Stimulated activated CD8-positive, alpha-beta memory T cell treated with anti-CD3 and anti-CD28 coated beads, Interleukin-4, amount 100 ng/mL, for 48 hours (primary cell): ENCODE measurements at places on chromosomes 3 and 15.

DNA sequence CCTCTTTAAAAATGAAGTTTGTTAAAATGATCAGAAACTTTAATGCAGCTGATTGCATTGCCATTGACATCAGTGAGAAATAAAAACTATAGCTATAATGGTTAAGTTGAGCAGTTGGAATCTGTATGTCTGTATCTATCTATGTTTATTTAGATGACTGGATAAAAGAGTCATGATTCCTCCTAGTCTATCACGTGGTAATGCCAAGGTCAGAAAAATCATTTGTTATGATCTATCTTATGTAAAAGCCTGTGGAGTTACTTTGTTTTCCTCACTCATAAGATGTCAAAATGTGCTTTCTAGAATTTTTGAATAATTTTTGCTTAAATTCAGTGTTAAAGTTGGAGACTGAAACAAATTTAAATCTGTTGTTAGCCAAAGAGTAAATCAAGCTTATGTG, 63.3 kb downstream of the MBNL1 start:
- no peak for DNase-seq

DNA sequence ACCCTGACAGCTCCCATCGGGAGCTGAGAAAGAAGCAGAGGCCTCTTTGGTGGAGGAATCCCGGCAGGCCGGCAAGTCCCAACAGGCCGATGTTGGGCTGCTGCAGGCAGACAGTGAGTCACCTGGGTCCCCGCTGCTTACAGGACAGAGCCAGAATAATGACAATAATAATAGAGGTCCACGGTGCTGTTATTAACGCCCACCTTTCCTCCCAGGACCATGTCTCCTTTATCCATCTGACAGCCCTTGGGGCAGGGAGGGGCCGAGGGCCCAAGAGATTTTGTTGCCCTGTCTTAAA, 29.3 kb upstream of the MAGEF1 start:
- no peak for DNase-seq

DNA sequence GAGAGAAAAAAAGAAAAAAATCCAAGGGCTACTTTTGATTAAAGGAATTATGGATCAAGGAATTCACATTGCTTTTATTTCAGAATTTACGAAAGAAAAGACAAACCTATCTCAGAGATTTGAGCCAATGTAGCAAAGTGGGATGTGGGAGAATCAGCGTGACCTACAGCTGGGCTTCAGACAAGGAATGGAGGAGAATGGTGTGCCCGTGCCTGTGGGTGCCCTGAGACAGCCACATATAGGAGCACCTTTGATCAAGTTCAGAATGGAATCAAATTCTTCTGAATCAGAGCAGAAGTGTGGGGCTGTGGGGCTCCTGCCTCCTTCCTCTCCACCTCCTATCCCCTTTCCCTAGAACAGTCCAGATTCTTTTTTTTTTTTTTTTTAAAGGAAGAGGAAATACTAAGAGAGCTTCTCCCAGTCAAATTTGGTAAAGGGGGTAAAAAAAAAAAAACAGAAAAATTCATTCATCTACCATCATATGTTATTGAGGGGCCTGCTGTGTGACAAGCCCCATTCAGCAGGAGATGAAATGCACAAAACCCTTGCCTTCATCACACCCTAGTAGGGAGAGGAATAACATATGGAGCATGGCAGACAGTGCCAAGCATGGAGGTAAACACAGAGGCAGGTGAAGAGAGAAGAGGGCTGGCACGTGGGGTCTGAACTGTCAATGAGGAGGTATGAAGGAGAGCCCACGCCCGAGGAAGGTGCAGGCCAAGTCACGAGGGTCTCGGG, 25.0 kb upstream of the MUSTN1 start:
- no peak for DNase-seq

- peak; percentile 49 for DNase-seq
Observed at GRCh38 chr15:67150023-67150860, 84.8 kb downstream of the SMAD3 start.

- peak; percentile 38 for DNase-seq
Observed at GRCh38 chr3:31448035-31448881, 84.5 kb upstream of the STT3B start.

- no peak for DNase-seq
Observed at GRCh38 chr3:13137941-13138832, 65.0 kb upstream of the IQSEC1 start.

- DNase-seq = no peak
Observed at GRCh38 chr3:65993134-65993900, 45.4 kb downstream of the MAGI1 start.

DNA sequence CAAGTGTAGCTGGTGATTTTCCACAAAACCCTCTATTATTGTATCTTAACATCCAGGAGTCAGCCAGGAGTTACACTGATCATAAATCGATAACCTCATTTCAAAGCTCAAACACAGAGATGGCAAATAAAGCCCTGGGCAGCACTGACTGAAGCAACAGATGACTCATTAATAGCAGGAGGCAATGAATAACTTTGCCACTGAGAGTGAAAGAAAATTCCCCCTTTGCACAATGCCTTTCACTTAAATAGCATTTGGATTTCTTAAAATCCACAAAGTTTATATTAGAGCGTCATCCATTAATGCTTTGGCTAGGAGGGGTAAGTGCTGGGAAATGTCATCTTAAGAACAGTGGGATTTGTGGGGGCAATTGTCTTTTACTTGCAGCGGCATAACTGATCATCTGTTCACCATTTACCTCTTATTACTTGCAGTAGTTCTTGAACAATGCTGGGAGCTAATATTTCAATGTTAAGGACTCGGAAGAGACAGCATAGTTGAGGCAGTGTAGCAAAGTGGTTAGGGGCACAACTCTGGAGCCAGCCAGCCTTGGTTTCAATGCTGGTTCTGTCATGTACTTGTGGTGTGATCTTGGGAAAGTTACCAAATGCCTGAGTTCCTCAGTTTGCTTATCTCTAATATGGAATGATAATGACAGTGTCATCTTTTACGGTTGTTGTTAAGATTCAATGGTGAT, 630.4 kb upstream of the TBL1XR1 start:
- DNase-seq = no peak

DNA sequence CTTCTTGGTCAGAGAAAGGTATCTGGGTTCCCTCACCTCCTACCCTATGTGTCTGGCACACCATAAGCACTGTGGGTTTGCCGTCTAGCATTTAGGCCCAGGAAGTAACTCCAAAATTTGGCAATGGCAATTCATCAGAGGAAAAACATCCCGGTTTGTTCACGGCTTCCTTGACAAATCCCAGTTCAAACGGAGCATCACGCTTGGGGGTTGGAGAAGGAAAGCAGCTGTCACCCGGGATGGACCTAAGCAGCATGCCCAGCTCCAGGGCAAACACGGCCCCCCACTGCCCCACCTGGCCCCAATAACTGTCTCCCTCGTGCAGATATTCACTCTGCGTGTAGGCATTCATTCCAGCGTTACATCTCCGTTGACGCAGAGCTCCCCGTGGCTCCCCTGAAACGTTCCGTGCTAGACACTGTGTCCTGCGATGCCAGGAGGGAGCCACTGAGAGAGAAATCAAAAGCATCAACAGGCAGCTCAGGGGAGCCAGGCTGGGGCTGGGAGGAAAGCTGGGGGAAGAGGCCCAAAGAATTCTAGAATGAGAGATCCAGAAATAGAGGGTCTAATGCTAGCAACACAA, 41.4 kb downstream of the NTRK3 start:
- DNase-seq = no peak

DNA sequence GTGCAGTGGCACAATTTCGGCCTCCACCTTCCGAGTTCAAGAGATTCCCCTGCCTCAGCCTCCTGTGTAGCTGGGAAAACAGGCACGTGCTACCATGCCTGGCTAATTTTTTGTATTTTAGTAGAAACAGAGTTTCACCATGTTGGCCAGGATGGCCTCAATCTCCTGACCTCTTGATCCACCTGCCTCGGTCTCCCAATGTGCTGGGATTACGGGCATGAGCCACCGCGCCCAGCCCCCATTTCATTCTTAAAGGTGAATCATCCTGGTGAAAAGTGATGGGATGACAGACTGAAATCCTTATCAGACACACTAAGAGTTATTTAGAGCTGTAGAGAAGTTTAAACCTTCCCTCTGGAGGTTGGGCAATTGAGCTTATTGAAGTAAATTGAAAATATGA, 24.1 kb upstream of the SERPINI2 start:
- no peak for DNase-seq

GRCh38 chr3:155602307-155602706, 142.6 kb downstream of the PLCH1 start:
- no peak for DNase-seq

GRCh38 chr3:13078163-13078905, 5.1 kb upstream of the IQSEC1 start:
- DNase-seq = no peak

DNA sequence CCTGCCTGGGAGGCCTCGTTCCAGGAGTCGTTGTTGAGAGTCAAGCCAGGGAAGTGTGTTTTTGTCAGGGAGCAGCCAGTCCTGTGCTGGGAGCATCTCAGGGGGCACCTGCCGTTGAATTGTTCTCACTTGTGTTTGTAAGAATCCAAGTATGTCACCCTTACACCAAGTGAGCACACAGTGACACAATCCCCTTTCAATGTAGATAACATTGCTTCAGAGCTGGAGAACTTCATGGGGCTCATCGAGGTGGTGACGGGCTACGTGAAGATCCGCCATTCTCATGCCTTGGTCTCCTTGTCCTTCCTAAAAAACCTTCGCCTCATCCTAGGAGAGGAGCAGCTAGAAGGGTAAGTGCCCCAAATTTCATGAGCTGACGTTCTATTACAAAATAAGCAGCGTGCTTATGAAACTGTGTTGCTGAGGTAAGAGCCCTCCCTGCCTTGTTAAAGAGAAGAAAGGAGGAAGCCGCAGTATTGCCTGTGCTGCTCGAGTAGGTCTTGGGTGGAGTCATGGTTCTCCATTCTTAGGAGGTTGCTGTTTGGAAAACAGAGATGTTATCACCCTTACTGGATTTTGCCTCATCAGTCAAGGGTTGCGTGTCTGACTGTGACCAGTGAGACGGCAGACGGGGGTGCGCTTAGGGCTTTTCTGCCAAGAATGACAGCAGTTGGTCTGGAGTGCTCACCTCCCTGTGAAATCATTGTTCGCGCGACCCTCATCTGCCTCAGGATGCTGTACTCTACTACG, 108.1 kb downstream of the PGPEP1L start:
- DNase-seq = no peak

DNA sequence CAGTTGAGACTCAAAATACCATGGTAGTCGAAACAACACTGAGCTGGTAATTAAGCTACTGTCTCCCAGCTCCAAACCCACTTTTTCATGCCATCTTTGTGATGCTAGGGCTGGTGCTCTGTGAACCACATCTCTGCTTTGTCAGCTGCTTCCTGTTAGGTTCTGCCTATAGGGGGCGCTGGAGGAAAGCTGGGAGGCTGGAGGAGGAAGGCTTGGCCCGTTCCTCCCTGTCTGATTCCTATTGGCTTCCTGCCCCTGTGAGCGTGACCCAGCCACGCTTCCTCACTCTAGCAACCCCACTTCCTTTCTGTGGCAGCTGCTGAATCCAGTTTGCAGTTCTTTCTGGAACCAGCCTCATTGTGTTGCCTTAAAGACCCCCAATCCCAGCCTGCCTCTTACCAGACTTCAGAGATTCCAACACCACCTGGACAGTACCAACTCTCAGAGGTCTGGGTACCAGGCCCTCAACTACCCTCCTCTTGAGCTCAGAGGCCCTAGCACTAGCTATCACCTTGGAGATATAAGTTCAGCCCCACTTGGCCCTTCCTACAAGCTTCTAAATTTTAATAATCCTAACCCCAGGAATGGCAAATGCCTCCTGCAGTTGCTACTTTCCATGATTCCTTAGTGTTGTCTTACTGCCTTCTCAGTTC, 120.9 kb downstream of the ERC2 start:
- peak; percentile 66 for DNase-seq

- no peak for DNase-seq
Observed at GRCh38 chr3:99925584-99926230, 108.0 kb downstream of the CMSS1 start.

DNA sequence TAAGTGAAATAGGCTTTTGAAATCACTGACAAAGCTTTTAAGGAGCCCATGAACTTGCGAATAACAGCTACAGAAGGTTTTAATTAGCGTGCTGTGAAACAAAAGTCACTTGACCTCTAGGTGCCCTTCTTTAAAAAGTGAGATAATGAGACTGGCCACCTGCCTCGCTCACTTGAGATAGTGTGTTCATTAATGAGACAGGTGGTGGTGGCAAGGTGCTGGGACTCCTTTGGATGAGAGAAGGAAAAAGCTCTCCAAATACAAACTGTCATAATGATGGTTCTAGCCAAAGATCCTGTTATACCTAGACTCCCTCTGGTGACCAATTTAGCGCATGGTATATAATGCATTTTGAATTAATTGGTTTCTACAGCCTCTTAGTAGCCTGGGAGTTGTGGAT, 22.7 kb upstream of the IREB2 start:
- DNase-seq = no peak

- no peak for DNase-seq
Observed at GRCh38 chr3:172653004-172653572, 57.8 kb downstream of the NCEH1 start.

- DNase-seq = no peak
Observed at GRCh38 chr15:66641485-66642315, 60.3 kb upstream of the SMAD6 start.

- DNase-seq = no peak
Observed at GRCh38 chr3:179528772-179529171, 34.0 kb upstream of the ACTL6A start.

DNA sequence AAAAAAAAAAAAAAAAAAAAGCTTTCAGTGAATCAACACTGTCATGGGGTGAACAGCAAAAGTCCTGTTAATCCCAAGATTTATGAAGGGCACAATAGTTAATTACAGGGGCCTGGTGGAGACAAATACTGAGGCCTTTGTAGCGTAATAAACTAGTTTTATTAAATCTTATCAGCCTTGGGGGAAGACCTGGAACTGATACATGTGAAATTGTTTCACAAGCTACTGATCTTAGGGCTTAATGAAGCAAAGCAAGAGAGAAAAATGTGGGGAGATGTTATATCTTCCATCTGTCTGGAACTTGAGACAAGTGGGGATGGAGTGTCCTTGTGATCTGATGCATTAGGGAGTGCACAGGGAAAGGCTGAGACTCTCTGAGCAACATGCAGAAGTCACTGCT, 47.9 kb upstream of the OSBPL11 start:
- no peak for DNase-seq

DNA sequence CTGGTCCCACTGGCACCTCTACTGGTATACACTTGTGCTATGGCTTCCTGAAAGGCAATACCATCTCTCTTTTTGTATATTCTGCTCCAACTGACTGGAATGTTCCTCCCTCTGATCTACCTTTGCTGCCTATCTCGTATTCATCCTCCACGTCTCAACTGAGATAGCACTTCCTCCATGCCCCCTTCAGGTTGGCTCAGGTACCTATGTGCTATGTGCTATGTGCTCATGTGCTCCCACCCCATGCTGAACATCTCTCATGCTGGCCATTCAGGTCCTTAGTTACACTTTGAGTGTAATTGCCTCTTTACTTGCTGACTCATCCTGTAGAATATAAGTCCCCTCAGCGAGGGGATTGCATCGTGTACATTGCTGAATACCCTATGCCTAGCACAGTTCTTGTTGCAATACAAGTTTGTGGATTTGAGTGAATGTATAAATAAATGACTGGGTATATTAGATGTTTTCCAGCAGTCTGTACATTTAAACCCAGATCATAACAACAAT, 156.9 kb downstream of the SOX2 start:
- DNase-seq = no peak
